Activated CD8-positive, alpha-beta memory T cell treated with anti-CD3 and anti-CD28 coated beads for 1 hour (primary cell): ENCODE measurements at places on chromosomes 4 and X.

DNA sequence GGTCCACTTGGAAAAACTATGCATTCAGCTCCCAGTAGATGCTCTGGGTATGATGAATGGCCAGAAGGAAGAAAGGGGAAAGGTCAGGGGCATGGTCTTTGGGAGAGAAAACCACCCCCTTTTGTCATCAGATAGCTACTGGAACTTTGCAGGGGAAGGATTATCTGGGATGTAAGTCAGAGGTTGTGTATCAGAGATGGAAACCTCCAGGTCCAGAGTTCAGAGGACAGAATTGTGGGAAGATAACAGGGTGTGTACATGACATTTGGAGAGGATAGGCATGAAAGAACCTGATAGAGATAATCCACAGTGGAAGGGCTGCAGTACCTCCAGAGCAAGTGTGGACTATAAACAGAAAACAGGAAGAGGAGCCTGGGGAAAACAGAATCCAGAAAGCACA is 262.7 kb downstream of the SPRY1 start:
- no peak for DNase-seq

DNA sequence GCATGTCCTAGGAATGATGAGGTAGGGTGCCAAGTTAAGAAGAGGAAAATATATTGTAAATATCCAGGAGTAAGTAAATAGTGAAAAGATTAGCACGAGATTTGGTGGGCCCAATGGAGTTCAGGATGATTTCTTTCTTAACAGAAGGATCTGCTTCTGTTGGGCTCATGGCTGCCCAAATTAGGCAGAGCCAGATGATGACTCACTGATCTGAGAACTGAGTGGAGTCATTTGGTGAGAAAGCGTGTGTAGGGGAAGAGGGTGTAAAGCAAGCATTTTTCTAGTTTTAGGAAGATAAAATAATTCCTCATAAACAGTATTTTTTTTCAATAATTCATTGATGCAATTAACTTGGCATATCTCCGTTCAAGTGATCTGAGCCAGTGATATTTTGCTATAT is 1.6 kb downstream of the TBX22 start:
- no peak for DNase-seq

GRCh38 chrX:1614927-1615326 is at the start of gene ASMT:
Gene ASMT, plus strand, starts transcription at chrX:1615059. Its CDS starts 141 bp downstream, at chrX:1615200.
- DNase-seq: no peak

DNA sequence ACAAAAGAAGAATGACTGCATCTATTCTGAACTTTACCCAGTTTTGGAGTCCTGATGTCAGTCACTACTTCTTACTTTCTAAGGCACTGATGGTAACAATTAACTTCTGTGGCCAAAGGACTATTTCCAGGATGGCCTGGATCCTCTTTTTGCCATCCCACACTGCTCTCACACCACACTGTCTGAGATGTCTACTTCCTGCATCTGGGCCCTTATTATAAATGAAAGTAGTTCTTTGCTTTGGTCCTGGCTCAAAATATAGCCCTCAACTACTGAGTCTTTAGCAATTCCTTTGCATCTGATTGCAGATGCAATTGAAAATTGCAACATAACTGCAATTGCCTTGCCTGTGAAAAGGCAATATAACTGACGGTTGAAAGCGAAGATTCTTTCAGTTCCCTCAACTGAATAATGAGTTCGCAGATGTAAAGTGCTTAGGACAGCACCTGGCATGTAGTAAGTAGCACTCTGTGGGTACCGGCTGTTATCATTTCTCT is 44.2 kb downstream of the COQ2 start:
- DNase-seq: no peak

- DNase-seq: no peak
Observed at GRCh38 chrX:128458888-128459287, 406.7 kb upstream of the ACTRT1 start.

DNA sequence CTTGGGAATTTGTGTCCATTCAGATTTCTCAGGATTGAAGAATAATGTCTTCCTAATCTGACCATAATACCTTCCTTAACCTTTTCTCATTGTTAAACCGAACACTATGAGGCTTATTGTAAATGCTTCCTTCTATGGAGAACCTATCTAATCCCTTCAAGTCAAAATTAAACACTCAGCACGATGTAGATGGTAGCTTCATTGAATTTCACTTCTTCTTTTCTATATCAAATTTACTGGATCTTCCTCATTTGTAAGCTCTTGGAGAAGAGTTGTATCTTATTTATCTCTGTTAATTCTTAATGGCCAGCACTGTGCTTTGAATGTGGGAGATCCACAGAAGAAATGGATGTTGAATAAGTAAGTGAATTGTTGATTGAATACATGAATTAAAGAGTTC is 109.0 kb upstream of the RAPGEF2 start:
- DNase-seq: no peak

DNA sequence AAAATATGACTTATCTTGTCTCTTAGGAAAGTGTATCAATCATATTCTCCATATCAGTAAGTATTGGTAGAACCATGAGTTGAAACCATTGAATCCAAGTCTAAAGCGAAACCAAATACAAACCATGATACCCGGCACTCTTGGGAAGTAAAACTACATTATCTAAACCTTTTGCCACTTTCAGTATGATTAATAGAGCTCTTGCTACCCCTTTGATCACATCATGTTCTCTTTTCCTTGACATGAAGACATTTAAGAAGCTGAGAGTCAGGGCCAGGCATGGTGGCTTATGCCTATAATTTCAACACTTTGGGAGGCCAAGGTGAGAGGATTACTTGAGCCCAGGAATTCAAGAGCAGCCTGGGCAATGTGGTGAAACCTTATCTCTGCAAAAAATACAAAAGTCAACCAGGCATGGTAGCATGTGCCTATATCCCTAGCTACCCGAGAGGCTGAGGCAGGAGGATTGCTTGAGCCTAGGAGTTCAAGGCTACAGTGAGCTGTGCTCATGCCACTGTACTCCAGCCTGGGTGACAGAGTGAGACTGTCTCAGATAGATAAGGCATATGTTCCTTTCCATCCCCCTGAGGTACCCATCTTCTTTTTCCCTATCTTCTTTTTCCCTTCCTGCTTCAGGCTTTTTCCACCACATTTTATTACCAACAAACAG is 45.4 kb downstream of the CEP135 start:
- DNase-seq: no peak

GRCh38 chr4:189001971-189002450 is 862.8 kb downstream of the TRIML1 start:
- no peak for DNase-seq

GRCh38 chr4:185379326-185380295 is 16.1 kb downstream of the LRP2BP start:
- DNase-seq: no peak

- no peak for DNase-seq
Observed at GRCh38 chr4:110207233-110207632, 8.8 kb upstream of the ELOVL6 start.

DNA sequence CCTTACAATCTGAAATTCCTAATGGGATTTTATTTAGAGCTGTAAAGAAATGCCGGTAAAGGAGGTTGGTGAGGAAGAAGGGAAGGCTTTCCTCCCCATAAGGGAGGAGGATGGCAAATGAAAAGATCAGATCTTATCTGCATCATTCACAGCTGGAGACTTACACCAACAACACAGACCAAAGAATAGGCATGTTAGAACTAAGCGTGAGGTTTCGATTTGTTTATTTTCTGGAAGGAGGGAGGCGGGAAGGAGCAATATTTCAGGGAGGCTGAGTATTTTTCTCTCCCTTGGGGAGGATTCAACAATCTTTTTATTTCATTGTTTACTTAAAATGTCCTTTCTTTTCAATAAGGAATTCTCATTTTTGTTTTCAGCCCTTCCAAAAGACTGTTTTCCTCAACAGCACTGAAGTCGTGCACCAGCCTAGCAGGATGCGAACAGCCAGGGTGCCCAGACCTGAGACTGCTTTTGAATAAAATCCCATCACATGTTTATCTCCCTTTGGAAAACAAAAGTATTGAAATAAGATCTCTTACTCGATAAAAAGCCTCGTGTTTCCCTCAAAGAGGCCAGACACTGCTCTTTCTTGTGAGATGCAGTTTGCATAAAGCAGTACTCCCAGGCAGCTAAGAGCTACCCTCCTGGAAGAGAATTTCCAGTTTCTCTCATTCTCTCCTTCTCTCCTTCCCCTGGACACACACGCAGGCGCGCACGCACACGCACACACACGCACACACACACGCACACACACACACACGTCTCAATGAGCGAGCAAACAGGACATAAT is 236.1 kb downstream of the MGST2 start:
- no peak for DNase-seq

- DNase-seq: no peak
Observed at GRCh38 chr4:152467101-152467500, 68.8 kb downstream of the FBXW7 start.

DNA sequence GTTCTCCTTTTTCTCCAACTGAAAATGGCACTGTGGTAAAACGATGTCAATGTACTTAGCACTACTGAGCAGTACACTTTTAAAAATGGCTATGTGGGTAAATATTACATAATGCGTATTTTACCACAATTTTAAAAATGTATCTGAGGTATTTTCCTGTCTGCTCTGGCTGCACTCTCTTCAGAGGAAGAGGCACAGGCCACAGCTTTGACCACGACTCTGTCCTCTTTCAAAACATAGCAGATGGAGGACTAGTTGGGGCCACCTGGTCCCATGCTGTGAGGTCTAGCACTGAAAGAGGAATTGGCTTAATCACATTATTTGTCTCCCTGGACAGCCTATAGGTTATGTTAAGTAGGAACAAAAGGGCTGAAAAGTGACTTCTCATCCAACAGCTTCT is 5.2 kb downstream of the KCNE5 start:
- DNase-seq: no peak

- no peak for DNase-seq
Observed at GRCh38 chrX:106454991-106455390, 156.8 kb upstream of the RADX start.

DNA sequence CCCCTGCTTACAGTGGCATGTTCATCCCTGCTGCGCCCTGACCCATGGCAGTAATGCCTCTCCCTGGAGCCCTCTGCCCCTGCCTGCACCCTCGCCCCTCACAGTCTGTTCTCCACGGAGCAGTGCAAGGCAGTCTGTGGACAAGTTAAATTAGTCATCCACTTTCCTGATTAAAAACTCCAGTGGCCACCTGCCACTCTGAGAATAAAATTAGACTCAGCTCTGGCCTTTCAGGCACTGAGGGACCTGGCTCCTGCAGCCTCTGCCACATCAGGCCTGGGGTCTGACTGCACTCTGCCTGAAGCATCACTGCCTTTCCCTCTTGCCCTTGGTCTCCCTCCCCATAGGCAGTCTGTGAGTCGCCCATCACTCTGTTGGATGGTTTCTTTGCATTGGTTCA is 53.6 kb downstream of the GRK4 start:
- DNase-seq: no peak

DNA sequence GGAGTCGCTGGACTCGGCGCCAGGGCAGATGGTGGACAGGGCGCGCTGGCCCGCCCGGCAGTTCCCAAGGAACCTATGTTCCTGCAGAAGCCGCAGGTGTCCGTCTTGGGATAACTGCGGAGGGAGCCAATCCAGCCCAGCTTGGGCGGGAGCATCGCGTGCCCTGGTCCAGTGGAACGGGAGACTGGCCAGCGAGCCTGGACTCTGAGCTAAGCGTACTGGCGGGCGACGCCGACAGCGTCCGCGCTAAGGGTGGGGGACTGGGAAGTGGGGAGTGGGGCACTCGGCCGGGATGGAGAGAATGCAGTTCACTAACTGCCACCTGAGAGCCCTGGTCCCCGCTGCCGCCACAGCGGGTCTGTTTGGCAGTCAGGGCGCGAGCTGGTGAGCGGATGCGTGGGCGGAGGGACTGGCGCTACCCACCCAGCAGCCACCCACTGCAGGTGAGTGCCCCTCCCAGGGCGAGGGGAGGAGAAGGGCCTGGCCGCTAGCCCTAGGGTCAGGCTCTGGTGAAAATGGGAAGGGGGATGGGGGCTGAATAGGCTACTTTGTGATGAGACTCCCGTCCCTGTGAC is 1.3 kb upstream of the MAMLD1 start:
- DNase-seq: no peak

DNA sequence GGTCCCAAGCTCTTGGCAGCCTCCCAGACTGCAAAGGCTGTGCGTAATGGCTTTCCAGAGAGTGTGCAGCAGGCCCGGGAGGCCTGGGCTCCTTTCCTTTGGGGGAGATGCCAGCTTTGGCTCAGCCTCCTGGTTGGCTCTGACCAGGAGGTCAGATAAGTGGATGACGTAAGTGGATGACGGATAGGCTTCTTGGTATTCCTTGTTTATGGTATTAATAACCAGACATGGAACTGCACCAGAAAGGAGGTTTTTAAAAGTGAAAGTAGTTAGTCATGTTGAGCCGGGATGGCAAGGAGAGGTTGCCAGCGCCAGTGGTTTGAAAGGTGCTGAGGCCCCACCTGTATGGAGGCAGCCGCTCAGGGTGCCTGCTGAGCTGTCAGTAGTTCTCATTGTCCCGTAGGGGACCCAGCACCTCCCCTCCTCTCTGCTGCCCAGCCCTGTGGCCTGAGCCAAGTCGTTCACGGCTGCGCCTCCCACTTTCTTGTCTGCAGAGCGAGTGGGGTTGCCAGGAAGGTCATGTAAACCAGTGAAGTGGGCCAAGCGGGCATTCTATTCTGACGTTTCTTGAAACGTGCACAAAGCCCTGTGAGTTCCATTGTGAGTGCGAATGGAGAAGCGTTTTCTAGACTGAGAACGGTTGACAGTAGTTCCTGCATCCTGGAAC is 28.7 kb upstream of the STOX2 start:
- no peak for DNase-seq

- DNase-seq: no peak
Observed at GRCh38 chr4:122458625-122459024, 2.1 kb upstream of the IL2 start.

GRCh38 chrX:24391843-24392242 is 31.4 kb downstream of the SUPT20HL1 start:
- no peak for DNase-seq

DNA sequence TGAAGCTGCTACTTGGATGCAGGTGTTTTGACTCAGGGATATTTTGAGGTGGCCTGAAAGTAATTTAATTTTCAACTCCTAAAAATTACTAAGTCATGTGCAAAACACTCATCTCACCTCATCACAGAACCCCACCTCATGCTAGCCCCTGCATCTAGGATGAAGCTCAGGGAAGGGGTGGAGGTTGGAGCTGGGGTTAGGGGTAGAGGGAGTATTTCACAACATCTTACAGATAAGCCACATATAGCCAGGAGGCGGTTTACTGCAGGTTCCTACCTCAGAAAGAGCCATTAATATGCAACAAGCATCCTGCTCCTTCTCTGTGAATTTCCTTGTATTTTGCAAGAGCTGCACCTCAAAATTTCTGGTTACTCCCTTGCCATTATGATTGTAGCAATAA is 70.5 kb upstream of the TSPAN5 start:
- DNase-seq: no peak

DNA sequence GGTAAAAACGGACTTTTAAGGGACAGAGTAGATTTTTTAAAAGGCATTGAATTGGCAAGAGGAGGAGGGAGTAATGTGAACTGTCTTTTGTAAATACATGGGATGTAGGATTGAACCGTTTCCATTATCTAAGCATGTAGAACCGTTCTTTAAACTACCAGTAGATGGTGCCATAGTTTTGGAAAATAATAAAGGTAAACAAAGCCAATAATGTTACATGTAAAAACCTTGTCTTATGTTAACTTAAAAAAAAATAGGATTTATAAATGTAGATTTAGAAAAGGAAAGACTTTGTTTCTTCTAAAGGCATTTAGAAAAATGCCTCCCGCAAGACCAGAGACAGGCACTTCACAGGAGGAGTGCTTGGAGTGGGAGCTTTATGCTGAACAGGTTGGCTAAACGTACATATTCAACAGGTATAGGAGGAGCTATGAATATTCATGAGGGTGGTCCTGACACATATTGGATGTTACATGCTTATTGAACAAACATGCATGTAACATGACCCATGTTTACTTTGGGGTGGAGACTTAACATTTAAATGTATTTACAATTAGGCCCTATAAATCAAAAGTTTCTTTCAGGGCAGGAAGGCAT is 45.5 kb upstream of the FAM241A start:
- no peak for DNase-seq

GRCh38 chr4:4685810-4686795 is 144.3 kb upstream of the STX18 start:
- no peak for DNase-seq
